ENCODE measurements at places on chromosomes 16 and 17. TPM values are rescaled to one million over a fixed set of nuclear protein-coding genes. Genes with fewer than 3 reads are reported as not detected.

- DNase-seq, result no peak
Observed at GRCh38 chr16:82716361-82716855, 89.6 kb downstream of the CDH13 start.

- no peak for DNase-seq
Observed at GRCh38 chr17:45248132-45248957, 13.5 kb downstream of the SPATA32 start.

DNA sequence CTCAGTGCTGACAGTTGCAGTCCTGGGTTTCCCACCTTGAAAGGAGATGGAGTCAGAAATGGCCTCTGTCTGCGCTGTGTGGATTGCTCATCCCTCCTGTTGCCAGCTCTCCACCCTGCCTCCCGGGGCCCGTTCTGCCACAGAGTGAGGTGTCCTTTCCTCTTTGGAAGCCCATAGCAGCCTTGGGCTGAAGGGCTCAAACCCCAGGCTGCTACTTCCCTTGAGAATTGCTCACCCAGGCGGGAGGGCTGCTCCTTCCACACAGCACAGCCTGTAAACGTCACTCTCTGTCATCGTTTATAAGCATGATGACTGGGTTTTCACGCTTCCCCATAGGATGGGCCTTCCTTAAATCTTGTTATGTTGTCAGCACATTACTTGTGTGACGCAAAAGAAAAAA lies 62.7 kb downstream of the FOXK2 start:
- no peak for DNase-seq

DNA sequence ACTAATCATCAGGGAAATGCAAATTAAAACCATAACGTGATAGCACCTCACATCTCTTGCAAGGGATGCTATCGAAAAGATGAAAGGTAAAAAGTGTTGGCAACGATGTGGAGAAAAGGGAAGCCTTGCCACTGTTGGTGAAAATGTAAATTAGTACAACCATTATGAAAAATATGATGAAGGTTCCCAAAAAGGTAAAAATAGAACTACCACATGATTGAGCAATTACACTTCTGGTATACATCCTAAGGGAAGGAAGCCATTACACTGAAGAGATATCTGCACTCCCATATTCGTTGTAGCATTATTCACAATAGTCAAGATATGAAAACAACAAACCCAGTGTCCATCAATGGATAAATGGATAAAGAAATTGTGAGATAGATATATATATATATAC lies 21.5 kb downstream of the ABCA10 start:
- no peak for DNase-seq

DNA sequence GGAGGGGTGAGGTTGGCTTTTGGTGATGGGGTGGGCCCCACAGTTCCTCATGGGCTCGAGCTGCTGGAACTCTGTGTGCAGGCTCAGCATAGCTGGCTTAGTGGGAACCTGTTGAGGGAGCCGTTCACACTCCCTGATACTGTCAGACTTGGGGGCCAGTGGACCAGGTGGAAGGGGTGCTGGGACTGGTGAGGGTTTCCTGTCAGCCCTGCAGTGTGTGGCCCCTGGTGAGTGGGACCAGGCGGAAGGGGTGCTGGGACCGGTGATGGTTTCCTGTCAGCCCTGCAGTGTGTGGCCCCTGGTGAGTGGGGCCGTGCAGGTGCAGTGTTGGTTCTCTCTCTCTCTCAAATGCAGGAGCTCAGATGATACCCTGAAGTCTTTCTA lies 45.1 kb upstream of the ZNF750 start:
- DNase-seq, result no peak

DNA sequence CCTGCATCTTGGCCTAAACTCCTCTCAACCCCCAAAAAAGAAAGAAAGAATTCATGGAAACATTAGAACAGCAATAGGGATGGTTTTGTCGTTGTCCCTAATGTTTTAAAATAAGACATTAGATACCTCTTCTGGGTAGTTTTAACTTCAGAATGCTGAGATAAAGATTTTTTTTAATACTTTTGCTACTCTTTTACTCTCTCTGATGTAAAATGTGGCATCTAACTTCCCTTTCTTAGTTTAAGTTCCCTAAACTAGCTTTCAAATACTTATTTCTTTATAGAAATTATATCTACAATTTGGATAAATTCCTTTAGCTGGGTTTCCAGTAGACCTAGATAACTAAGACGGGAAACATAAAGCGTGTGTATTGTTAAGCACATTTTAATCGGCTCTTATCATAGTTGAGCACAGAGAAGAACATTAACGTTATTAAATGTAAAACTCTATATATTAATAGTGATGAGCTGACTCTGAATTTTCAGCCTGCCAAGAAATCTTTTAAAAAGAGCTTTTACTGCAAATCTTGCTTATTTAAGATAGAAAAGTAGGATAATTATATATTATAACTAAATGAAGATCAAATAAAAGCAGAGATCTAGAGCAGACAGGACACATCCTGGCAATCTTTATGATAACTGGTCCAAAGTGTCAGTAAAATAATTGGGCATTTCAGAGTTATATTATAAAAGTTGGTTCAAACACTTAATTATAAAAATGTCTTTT lies 183.2 kb downstream of the CYB561 start:
- no peak for DNase-seq

The ZNF597 gene
- polyA plus RNA-seq, result 3.9 TPM

The HSPB9 gene
- 0.30 TPM for polyA plus RNA-seq

The GPRC5C gene
- 151 TPM for polyA plus RNA-seq
